ENCODE measurements at places on chromosomes 5 and 9. TPM values are rescaled to one million over a fixed set of nuclear protein-coding genes. Genes with fewer than 3 reads are reported as not detected.

DNA sequence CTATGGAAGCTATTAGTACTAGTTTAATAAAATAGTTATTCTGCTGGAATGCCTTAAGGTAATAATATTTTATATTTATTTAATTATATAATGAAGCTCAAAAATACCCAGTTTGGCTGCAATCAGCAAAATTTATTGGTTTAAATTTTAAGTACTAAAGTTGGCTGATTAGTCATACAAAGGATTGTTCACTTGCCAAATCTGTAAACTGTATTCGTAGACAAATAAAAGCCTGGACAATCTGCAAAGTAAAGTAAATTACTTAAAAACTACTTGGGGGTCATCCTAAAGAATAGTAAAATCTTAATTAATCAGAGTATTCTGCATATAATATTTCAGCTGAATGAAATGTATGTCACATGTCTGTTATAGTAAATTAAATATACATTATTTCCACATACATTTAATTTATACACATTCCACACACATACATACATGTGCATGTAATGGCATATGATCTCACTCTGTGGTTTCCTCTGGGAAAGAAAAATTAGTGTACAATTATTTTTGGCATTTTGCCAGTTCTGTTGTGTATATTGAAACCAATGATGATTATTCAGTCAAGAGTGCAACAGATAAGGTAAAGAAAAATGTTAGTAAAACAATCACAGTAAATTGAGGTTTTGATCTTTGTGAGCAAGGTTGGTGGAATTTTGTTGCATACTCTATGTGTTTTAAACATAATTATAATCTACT, 455.9 kb downstream of the CDH9 start:
- DNase-seq: no peak

DNA sequence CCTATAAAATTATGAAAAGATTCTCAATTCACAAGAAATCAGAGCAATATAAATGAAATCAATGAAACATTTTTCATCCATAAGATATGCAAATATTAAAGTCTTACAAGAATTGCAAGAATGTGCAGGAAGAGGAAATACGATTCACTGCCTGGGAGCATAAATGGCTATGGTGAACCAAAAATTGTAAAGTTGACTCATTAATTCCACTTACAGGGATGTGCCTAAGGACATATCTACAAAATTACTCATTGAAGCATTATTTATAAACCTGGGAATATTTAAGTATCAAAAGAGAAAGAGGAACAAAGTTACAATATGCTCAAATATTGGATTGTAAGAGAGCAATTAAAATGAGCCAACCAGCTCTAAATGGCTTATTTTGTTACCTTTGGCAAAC, 6.9 kb upstream of the NIPSNAP3A start:
- DNase-seq: no peak

GRCh38 chr5:156778752-156779151, 71.3 kb upstream of the PPP1R2B start:
- no peak for DNase-seq

DNA sequence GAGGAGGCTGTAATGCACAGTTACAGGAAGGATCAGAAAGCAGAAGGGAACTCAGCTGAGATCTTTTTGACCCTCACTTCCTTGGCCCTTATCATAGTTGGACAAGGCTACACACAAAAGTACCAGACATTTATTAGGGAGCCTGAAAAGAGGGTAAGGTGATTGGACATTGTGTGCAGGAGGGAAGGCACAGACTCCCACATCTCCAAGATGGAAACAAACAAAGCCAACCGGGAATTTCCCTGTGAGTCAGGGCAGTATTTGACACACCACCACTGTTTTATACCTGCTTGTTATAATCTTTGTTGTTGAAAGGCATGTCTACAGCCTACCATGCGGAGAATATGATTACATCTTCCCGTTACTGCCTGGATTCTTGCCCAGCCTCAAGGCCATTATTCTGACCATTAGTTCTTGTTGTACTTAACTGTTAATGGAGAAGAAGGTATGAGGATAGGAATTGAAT, 3.0 kb upstream of the CCNG1 start:
- peak; percentile 16 for DNase-seq

- DNase-seq: no peak
Measured at GRCh38 chr5:72494623-72495124, 12.5 kb downstream of the ZNF366 start.

GRCh38 chr5:116861666-116862065, 287.0 kb upstream of the SEMA6A start:
- DNase-seq: no peak

- DNase-seq: no peak
Measured at GRCh38 chr5:131239686-131240085, 24.2 kb upstream of the CDC42SE2 start.

DNA sequence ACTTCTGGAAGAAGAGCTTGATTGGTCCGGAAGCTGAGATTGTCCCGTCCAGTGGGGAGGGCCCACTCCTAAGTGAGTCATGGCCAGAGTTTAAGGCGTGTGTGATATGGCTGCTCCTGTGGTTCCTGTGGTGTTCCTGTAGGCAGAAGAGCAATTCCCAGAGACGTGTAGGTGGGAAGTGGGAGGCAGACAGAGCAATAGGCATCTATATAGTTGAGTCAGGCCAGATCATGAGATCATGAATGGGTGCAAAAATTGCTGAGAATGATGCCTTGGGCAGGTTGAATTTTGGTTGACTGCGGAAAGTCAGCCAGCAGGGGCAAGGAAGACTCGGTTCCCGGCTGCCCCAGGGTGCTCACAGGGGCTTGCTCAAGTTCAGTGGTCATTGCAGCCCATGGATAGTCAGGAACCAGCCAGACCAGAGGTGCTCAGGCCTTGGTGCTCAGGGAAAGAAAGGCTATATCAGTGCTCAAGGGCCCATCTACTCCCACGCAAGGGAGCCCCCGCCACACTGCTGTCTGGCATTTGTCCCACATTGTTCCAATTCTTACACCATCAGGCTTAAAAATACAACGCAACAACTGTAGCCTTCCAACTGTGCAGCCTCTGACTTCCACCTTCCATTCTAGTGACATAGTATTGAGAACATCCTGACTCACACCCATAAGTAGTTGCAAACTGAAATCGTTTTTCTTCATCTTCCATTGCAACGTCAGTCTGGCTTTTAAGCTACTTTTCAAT, 21.0 kb upstream of the GSN start:
- DNase-seq: no peak

DNA sequence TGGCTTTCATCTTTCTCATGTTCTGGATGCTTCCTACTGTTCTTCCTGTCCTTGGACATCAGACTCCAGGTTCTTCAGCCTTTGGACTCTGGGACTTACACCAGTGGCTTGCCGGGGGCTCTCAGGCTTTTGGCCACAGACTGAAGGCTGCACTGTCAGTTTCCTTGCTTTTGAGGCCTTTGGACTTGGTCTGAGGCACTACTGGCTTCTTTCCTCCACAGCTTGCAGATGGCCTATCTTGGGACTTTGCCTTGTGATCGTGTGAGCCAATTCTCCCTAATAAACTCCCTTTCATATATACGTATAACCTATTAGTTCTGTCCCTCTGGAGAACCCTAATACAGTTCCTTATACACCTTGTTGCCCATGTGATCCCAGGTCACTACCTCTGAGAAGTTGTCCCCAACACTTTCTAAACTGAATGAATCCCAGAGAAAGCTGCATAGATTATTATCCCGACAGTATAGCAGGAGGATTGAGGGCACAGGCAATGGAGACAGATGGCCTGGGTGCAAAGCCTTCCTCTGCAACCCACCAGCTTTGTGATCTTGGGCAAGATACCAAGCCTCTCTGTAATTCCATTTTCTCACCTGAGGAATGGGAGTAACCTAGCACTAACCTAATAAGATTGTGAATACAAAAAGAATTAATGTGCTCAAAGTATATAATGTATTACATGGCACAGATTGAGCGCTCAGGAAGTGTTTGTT, 449.6 kb upstream of the BRINP1 start:
- no peak for DNase-seq

GRCh38 chr5:171419688-171420430, 412 bp downstream of the FGF18 start:
- peak; percentile 21 for DNase-seq

DNA sequence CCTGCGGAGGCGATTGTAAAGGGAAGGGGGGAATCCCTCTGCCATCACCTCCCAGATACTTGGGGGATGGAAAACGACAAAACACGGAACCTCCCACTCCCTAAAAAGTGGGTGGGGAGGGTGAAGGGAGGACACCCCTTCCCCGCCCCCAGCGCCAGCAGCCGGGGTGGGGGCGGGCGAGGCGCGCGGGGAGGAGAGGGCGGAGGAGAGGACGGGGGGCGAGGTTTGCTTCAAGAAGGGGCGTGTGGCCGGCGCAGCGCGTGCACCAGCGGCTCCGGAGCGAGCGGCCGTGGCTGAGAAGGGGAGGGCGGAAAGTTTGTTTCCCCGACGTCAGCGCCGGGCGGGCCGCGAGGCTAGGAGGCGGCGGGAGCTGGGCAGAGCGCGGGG, at the start of gene PRRX2:
TSS of gene PRRX2 (plus strand) at position 259 of the 387 bp plus-strand sequence. CDS start 221 bp downstream, outside the sequence.
- DNase-seq: no peak

DNA sequence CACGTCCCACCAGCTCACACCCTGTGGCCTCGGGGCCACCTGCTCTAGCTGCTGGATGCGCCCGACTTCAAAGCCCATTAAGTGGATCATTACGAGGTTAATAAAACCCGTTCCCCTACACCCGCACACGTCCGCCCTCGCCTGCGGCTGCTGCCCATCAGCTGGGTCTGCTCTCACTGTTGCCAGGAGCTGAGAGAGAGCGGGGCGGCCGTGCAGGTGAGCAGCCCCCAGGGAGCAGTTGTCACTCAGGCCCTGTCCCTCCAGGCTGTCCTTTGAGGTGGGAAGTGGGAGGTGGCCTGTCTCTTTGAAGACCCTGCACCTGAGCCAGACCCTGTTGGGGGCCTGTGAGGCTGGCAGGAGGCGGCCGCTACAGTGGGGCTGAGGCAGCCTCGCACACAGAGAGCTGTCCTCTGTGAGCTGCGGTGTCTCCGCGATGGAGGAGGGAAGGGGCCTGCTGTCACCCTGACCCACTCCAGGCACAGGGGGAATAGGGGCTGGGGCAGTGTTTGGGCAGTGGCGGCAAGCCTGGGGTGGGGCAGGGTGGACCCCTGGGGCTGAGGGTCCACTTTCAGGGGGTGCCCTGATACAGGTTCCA, 12.8 kb upstream of the UNC5A start:
- no peak for DNase-seq

DNA sequence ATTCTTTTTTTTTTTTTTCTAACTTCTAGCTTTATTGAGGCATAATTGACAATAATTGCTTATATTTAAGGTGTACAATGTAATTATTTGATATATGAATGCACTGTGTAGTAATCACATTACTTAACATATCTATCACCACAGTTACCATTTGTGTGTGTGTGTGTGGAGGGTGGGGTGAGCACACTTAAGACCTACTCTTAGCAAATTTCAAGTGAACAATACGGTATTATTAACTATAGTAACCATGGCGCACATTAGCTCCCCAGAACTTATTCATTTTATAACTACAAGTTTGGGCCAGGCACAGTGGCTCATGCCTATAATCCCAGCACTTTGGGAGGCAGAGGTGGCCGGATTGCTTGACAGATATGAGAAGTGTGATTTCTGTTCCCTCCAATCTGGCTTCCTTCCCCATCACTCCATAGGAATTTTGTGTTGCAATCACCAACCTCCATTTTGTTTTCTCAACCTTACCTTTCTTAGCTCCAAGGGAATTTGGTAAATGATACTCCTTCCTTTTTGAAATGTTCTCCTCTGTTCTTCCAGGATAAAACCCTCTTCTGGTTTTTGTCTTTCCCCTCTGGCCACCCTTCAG, 14.9 kb downstream of the TXN start:
- DNase-seq: no peak

GRCh38 chr9:112361601-112362000, 18.3 kb upstream of the HSDL2 start:
- no peak for DNase-seq

- no peak for DNase-seq
Measured at GRCh38 chr9:127168756-127169574, 46.5 kb upstream of the ANGPTL2 start.

GRCh38 chr9:110148384-110148783, 59.6 kb downstream of the C9orf152 start:
- peak; percentile 83 for DNase-seq

GRCh38 chr5:139660923-139661814, 13.0 kb downstream of the CXXC5 start:
- no peak for DNase-seq

- no peak for DNase-seq
Measured at GRCh38 chr9:82037126-82037525, 48.6 kb downstream of the SPATA31D1 start.

DNA sequence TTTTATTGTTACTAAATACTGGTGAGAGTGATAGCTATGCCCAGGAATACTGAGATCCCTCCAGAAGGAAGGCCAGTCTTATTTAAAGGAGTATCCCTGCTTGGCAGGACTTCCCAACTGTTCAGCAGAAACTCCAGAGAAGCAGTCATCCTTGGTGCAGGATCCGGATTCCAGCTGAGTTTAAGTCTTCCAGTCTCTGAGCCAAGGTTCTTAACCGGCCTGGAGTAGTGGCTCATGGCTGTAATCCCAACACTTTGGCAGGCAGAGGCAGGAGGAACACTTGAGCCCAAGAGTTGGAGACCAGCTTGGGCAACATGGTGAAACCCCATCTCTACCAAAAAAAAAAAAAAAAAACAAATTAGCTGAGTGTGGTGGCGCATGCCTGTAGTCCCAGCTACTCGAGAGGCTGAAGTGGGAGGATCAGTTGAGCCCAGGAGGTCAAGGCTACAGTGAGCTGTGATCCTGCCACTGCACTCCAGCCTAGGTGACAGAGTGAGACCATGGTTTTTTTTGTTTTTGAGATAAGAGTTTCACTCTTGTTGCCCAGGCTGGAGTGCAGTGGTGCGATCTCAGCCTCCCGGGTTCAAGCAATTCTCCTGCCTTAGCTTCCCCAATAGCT, 7.6 kb downstream of the NAIF1 start:
- no peak for DNase-seq

GRCh38 chr9:134314039-134314949, 12.0 kb upstream of the RXRA start:
- no peak for DNase-seq

- DNase-seq: no peak
Measured at GRCh38 chr9:15276328-15276938, 30.6 kb downstream of the TTC39B start.

GRCh38 chr5:121199216-121199999, 652.3 kb upstream of the FTMT start:
- no peak for DNase-seq

DNA sequence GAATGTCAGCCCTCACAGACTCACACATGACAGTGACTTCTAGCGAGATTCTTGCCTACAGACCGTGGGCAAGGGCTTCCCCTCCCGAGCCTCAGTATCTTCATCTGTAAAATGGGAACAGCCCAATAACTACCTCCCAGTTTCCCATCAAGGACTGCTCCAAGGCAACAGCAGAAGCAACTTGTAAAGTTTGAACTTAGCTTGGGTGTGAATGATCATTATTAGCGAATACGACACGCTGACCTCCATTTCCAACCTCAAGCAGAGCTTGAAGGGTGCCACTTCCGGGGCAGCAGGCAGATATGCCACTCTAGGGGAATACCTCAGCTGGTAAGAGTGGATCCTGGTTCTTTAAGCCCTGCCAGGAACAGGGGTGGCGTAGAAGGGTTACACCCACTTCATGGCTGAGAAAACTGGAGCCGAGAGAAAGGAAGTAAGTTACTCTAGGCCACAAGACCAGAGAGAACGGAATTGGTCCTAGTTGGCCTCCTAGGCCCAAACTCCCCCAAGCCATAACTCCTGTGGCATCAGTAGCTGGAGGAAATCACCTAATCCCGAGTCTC, 2.0 kb downstream of the RNF44 start:
- peak; percentile 80 for DNase-seq

TTC16 gene
- total RNA-seq: 0.79 TPM

IRX1 gene
- total RNA-seq: not detected

PPP3R2 gene
- total RNA-seq: not detected

ZNF883 gene
- total RNA-seq: 0.44 TPM

BNC2 gene
- not detected for total RNA-seq

EGFLAM gene
- not detected for total RNA-seq

PCDHB6 gene
- total RNA-seq: not detected

PCDHB4 gene
- total RNA-seq: not detected

NR4A3 gene
- 4.2 TPM for total RNA-seq

CD14 gene
- total RNA-seq: 0.20 TPM

All from activated naive CD4-positive, alpha-beta T cell treated with anti-CD3 and anti-CD28 coated beads for 36 hours (primary cell).